ENCODE measurements at places on chromosomes 5 and 9.

GRCh38 chr5:169956756-169957155, 23.5 kb downstream of the INSYN2B start:
- DNase-seq = no peak

- no peak for DNase-seq
Observed at GRCh38 chr5:151023651-151024050, 3.3 kb downstream of the GPX3 start.

- no peak for DNase-seq
Observed at GRCh38 chr5:42836070-42836769, 24.5 kb upstream of the SELENOP start.

- DNase-seq = no peak
Observed at GRCh38 chr9:8492024-8492423, 692.4 kb upstream of the DMAC1 start.

DNA sequence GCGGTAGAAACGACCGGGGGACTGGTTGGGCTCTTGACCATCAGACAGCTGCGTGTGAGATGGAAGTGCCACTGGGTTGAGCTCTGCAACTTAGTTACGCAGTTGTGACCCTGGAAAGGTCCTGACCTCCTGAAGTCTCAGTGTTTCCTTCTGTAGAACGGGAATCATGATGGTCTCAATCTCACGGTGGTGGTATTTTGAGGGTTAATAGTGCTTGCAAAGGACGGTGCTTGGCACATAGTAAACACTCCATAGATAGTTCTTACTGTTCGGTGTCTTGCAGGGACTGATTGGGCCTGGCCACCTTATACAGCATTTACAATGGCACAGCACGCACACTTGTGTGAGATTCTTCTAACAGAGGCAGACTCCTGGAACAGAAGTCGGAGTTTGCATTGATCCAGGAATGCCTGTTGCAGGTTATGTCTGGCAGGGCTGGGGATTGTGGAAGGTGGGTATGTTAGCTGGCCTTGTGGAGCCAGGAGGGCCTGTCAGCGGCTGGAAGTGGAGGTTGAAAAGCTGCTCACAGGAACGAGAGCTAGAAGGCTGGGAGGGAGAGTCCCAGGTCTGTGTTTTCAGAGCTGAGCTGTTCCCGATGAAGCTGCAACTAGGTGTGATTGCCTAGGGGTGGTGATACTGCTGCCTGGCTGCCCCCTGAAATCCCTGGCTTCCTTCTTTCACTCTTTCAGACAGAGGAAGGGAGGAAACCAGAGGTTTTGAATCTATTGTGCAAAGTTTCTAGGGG, 962 bp upstream of the TXN start:
- no peak for DNase-seq

Data from A549 (cell line).